HS-27A (cell line): ENCODE measurements at places on chromosomes 7 and 10.

DNA sequence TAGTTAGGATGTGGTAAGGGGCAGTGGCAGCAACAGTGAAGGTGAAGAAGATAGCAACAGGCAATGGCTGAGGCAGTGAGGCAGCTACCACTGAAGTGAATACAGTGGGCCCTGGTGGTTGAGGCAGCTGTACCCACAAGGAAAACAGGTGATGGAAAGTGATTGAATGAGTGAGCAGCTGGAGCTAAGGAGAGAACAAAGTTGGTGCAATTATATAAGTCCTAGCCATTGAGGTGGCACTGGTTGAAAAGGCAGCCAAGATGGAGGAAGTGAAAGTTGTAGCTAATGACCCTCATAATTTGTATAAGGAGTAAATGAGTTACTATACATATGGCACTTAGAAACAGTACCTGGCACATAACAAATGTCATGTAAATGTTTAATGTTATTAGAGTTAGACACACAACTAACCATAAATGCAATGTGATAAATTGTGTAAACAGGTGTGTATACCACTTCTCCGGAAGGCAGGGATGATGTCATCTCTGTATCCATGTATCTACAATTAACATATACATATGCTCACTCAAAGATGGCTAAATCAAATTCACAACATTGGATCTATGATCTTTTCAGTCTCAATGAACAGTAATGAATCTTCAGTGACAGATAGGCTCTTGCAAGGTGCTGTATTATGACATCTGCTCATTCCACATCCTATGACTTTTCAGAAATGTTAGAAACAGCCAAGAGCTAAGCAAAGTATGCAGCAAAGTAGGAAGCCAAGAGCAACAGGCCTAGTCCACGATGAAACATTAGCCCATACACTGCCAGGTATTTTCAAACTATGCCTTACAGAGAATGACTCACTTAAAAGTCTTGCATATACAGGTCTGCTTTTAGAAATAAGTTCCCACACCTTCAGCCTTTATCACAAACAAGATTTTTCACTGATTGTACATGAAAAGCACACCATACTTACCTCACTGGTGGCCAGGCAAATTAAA is 10.7 kb downstream of the XPNPEP1 start:
- no peak for DNase-seq

GRCh38 chr10:127649642-127650041 is 87.3 kb upstream of the FOXI2 start:
- no peak for DNase-seq

DNA sequence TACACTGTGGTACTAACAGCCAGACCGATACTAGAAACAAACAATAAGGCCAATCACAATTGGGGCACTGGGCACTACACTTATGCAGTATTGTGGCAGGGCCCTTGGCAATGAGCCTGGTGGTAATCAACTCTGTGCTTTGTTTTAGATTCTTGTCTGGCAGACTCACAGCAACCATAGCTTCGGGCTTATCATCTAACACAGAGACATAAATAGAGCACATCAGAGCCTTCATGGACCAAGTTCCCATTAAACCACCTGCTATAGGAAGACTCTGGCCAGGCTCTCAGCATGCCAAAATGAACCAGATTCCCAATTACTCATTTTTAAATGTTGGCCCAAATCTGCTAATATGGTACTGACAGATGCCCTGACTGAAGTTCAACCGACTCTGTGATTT is 218.6 kb downstream of the DGKI start:
- no peak for DNase-seq

DNA sequence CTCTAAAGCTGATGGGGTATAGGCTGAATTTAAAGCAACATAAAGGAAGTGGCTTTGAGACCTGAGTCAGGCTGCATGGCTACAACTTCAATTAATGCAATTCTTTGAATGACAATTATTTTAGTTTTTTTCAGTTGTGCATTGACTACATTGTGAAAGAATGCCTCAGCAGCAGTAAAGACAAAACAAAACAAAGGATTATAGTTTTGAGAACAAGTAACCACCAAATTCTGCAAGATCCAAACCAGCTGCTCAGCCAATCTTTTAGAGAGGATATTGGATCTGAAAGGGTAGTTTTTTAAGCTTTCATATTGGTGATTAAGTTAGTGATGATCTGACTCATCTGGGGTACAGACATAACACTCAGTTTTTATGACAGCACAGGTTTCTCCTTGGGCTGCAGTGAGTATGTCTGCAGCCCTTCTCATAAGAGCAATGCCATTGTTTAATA is 40.6 kb upstream of the ABCA13 start:
- no peak for DNase-seq

- DNase-seq = no peak
Measured at GRCh38 chr7:31487071-31487470, 26.8 kb upstream of the ITPRID1 start.

GRCh38 chr7:29878081-29878688 is 71.9 kb downstream of the WIPF3 start:
- DNase-seq = no peak

DNA sequence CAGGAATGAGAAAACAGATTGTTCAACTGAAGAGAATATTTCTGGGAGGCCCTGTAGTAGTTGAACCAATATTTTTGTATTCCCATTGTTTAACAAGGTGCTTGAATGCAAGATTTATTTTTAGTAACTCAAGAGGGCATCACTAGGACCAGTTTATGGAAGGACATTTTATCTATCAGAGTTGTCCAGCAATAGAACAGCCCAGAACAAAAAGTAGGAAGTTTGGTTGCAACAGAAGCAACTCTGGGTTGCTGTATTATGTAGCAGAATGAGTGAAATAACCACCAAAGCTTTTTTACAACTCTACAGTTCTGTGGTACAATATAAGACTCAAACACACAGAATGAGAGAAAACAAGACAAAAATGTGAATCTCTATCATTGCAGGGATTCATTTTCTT is 34.7 kb downstream of the CPED1 start:
- no peak for DNase-seq

DNA sequence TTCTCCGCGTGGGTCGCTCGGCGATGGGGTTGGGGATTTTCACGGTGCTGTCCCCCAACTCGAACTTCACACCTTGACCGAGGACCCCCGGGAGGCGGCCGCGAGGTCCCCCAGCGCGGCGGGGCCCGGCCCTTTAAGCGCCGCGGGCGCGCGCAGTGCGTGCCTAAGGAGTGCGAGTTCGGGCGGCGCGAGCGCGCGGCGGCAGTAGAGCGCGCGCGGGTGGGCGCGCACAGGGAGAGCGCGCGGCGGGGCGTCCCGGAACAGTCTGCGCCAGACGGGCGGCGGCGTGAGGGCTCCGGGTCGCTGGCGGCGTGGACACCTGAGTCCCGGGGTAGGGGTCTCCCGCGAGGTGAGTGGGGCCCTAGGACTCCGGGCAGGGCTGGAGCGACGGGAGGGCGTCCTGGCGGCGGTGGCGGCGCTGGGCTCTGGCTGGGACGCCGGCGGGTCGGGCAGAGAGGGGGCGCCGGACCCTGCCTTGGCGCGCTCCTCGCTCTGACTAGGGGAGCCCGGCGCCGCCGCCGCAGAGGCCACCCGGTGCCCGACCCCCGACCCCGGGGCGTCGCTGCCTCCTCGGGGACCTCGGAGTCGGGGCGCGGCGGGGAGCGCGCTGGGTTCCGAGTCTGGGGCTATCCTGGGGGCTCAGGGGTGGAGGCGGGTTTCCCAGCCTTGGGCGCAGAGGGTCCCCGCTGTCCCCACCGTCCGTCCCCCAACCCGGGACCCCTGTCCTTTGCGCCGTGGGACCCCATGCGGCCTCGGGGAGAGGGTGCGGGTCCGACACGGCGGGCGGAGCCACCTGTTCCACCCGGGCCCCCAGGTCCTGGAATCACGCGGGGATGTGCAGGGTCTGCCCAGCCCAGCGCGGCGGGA is at the start of gene PROSER2:
PROSER2 (plus strand) TSS at position 235 of the 867 bp plus-strand sequence. CDS start 28,722 bp downstream, outside the sequence.
- DNase-seq = no peak

- no peak for DNase-seq
Measured at GRCh38 chr7:101060992-101061391, 24.3 kb upstream of the TRIM56 start.

- no peak for DNase-seq
Measured at GRCh38 chr7:29900745-29901144, 88.9 kb downstream of the SCRN1 start.

GRCh38 chr7:37956791-37957190 is 36.4 kb downstream of the EPDR1 start:
- DNase-seq = no peak

GRCh38 chr10:116126954-116127695 is 145.9 kb downstream of the GFRA1 start:
- no peak for DNase-seq

GRCh38 chr7:1893036-1893435 is 223.0 kb downstream of the ELFN1 start:
- no peak for DNase-seq

DNA sequence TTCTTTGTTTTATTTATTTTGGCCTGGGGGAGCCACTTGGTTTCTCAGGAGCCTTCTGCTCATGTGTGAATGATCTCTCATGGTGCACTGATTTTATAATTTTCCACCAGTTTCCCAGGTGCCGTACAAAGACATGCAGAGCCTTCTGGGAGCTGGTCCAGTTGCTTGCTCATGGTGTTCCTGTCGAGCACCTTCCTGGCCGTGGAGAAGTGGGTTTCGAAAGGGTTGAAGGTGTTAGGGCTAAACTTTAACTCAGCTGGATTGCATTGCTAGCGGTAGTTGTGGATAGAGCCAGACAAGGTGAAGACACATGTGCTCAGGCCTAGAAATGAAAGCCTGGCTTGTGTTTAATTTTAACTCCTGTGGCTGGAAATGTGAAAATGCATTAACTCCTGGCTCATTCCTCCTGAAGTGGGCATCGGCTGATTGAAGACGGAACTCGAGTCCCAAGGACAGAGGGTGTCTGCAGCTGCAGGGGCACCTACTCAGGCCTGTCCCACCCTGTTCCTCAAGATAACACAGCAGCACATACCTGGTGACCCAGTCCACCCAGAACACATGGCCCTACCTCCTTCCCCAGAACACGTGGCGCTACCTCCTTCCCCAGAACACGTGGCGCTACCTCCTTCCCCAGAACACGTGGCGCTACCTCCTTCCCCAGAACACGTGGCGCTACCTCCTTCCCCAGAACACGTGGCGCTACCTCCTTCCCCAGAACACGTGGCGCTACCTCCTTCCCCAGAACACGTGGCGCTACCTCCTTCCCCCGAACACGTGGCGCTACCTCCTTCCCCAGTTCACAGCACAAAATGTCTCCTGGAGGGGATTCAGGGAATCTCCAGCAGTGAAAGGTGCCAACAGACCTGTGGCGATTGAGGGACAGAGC is 133.2 kb downstream of the WDR37 start:
- DNase-seq = no peak

DNA sequence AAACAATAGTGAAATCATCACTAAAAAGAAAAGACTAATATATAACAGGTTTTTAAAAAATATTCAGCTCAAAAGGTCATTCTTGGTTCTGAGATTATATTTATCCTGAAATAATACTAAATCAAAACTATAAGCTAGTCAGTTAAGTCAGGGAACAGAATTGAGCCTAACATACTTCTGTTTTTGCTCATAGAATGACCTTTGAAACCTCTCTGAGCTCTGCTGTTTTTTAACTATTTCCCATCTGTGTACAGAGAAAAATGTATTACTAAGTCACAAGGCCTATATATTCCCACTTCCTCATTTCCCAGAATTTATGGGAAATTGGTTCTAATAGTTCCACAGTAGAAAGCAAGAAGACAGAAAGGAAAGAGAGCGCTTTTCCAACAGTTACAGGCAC is 346.8 kb upstream of the ETV1 start:
- no peak for DNase-seq

GRCh38 chr7:1844951-1845390 is 174.9 kb downstream of the ELFN1 start:
- no peak for DNase-seq

GRCh38 chr7:157041514-157042277 is 31.2 kb upstream of the MNX1 start:
- DNase-seq = no peak

DNA sequence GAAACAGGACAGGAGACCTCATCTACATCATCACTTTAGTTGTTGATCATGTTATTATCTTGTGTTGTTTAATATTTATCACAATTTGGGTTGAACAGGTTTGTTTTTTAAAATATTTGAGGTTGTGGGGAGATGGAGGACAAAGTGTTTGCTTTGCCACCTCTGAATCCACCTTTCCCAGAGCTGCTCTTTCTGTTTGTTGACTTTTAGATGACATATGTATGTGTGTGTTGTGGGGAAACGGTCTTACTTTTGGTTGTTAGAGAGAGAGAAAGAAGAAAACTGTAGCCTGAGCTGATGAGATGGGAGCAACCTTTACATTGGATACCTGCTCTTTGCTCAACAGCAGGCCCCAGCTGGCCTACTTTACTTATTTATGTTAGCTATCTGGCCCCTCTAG is 19.0 kb upstream of the SLC16A12 start:
- DNase-seq = no peak

DNA sequence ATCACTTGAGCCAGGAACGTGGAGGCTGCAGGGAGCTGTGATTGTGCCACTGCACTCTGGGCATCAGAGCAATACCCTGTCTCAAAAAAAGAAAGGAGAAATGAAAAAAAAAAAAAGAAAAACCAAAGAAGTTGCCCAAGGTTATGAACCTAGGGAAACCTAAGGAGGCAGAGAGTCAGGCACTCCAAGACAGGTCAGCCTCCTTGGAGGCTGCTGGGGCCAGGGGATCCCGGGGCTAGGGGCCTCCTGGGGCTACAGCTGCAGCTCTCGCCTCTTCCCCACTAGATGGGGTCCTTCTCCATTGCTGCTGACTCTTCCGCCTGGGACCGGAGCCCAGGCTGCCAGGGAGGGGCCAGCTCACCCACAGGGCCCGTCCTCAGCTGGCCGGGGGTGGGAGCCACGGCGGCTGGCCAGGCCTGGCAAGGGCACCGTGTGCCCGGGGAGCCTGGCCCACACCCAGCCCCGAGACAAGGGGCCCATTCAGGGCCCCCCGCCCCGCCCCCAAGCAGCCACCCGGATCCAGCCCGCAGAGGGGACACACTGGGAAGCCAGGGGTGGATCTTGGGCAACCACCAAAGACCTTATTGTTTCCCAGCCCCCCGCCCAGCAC is 1.7 kb upstream of the SPACDR start:
- no peak for DNase-seq

- no peak for DNase-seq
Measured at GRCh38 chr7:99699946-99700345, 20.1 kb upstream of the CYP3A5 start.

DNA sequence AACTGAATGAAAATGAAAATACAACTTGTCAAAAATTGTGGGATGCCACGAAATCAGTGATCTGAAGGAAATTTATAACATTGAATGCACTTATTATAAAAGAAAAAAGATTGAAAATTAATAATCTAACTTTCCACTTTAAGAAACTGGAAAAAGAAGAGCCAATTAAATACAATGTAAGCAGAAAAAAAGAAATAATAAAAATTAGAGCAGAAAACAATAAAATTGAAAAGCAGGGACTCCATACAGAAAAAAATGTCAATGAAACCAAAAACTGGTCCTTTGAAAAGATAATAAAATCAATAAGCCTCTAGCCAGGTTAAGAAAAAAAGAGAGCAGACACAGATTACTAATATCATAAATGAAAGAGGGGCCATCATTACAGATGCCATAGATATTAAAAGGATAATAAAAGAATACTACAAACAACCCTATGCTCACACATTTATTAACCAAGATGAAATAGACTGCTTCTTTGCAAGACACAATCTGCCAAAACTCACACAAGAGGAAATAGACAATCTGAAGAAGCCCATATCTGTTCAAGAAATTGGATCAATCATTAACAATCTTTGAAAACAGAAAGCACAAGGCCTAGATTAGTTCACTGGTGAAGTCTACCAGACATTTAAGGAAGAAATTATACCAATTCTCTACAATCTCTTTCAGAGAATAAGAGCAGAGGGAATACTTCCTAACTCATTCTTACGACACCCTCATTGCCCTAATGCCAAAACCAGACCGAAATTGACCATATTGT is 233.8 kb upstream of the NEBL start:
- no peak for DNase-seq

GRCh38 chr10:2984682-2985081 is 82.7 kb upstream of the PFKP start:
- no peak for DNase-seq
